NCI-H187 (cell line): ENCODE measurements at places on chromosomes 1 and 21.

- no peak for DNase-seq
Observed at GRCh38 chr1:3594706-3595377, 16.5 kb downstream of the MEGF6 start.

DNA sequence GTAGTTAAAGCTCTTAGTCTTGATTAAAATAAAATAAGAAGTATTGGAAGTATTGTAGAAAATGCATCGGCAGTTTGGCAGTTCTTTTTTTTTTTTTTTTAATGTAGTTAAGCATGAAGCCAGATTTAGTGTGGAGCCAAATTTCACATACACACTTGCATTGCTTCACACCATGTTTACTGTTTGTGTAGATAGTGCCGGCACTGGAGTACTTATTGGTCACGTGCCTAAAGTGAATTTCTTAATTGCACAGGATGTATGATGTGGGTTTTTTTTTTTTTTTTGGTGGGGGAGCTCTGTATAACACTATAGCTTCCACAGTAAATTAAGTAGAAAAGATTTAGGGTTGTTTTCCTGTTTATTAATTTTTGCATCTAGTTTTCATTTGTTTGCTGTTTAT is 21.2 kb upstream of the TMEM61 start:
- no peak for DNase-seq

GRCh38 chr1:183180218-183180617 is 5.8 kb upstream of the LAMC2 start:
- no peak for DNase-seq

DNA sequence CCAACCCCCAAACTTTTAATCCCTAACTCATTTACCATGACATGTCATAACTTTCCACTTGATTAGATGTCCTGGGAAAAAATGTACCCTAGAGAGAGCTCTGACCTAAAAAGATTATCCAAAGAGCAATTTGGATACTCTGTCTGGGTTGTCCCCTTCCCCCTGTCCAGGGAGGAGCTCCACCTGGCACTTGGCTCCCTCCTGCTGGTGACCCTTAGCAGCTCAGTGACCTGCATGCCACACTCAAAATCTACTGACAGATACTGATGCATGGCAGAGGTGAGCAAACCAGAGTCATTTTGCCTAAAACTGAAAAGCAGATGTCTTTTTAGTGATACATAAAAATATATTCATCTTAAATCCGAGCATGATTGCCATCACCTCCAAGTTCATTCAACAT is 442.3 kb upstream of the CHRM3 start:
- no peak for DNase-seq

GRCh38 chr1:91637539-91637994 is 136.9 kb downstream of the CDC7 start:
- no peak for DNase-seq

DNA sequence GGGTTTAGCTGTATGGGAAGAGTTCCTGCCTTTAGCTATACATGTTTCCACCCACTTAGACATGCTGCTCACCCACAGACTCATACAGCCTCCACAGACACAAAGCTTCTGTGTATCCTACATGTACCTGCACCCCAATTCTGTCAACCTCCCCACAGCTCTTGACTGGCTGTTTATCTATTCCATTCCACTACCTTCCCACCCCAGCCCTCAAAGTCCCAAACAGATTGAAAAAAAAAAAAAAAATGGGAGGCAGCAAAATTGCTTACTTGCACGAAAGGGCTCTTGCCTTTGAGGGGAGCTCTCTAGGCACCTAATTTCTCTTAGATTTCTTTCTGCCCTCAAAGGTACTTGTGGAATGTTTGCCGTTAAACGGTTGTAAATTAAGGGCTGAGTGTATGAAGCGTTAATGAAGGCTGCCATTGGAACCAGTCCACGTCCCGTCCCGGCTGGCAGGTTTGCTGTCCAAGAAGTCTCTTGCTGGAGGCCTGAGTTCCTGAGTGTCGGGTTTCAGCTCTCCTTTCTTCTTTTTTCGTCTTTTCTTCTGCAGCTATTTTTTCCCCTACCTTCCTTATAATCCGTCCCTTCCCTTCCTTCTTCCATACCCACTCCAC is 43.6 kb downstream of the PBX1 start:
- DNase-seq = peak; percentile 45

GRCh38 chr1:110060034-110060661 is 10.3 kb downstream of the ALX3 start:
- no peak for DNase-seq

- no peak for DNase-seq
Observed at GRCh38 chr1:218886101-218886871, 287.4 kb upstream of the LYPLAL1 start.

DNA sequence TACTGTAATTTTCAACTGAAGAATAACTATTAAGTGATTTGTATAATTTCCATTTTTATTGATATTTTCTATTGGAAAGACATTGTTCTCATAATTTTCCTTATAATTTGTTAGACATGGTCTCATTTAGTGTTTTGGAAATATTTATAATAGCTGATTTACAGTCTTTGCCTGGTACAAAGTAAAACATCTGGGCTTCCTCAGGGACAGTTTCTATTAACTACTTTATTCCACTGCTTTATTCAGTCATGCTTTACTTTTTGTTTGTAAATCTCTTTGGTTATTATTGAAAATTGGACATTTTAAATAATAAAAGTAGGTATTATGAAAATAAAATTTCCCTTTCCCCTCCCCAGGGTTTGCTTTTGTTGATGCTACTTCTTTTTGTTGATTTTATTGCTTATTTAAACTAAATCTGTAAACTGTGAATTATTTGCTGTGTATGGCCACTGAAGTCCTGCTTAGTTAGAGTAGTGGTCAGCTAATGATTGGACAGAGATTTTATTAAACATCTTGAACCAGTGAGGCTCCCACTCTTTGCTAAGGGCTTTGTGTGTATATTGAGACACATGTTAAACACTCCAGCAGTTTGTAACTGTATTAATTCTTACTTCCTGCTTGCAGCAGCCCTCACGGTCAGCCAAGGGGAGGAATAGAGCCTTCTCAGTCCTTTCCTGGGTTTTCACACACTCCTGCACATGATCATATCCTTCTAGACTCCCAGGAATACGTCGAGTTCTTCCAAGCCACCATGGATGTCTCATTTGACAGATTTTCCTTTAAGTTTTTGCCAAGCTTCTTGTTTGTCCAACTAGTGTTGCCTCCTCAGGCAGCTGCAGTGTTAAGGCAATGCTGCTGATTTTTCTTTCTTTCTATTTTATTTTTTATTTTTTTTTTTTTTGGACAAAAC is 994.6 kb upstream of the PRMT6 start:
- DNase-seq = no peak

DNA sequence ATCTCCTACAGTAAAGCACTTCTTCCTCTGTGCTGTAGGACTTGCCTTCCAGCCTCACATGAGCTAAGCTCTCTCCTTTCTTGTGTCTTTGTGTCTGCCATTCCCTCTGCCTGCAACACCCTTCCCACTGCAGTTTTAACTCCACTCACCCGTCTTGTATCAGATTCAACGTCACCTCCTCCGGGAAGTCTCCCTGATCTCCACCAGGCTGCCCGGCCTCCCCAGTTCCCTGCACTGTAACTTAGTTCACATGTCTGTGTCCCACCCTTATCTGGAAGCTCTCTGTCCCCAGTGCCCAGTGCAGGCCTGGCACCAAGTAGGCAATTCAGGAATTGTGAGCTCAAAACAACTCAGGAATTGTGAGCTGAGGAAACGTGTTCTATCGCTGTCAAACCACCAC is 96.4 kb downstream of the GLIS1 start:
- no peak for DNase-seq

- no peak for DNase-seq
Observed at GRCh38 chr1:32201011-32201855, 838 bp downstream of the CCDC28B start.

DNA sequence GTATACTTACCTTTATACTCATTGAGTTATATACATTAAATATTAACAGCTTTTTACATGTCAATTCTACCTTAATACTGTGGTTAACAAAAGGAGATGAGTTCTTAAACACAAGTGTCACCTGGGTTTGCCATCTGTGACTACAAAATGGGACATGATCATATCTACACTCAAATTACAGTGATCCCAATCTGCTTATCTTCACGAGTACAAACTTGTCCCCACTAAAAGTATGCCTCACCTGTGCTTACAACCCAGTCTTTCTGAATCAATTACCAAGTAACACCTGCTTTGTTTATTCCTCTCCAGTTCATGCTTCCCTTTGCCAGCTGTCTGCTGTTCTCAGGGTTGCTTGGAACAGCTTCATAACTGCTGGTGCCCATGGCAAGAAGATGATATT is 8.8 kb downstream of the CD1E start:
- DNase-seq = no peak

DNA sequence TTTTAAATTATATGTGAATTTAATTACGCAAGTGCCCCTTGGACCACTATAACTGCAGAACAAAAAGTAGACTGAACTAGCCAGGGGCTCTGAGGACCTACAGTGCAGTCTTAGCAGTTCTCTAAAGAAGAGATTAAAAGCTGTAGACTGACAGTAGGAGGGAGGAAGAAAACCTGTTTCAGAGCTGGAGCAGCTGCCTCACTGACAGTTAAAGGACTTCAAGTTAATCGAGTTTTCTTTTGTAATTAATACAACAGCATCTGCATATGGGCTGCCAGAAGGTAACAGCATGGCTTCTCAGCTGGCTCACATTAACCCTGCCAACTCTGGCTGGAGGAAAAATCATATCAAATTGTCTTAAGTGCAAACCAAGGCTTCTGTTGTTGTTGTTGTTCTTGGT is 19.9 kb downstream of the DSTYK start:
- no peak for DNase-seq

DNA sequence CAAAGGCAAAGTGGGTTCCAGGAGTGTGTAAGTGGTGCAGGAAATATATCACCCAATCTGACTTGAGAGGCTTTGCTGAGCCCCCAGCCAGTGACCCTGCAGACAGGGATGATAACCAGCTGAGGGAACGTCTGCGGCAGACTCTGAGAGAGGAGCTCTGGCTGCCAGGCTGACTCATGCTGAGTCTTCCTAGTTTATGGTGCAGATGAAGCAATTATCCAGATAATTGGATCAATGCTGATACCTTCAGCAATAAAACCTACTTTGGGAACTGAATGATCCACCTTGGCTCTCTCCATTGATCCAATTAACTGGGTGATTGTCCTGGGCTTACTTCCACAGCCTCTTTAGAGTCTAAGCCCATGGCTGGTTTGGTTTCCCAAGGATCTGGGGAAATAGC is 7.3 kb downstream of the C8B start:
- no peak for DNase-seq

DNA sequence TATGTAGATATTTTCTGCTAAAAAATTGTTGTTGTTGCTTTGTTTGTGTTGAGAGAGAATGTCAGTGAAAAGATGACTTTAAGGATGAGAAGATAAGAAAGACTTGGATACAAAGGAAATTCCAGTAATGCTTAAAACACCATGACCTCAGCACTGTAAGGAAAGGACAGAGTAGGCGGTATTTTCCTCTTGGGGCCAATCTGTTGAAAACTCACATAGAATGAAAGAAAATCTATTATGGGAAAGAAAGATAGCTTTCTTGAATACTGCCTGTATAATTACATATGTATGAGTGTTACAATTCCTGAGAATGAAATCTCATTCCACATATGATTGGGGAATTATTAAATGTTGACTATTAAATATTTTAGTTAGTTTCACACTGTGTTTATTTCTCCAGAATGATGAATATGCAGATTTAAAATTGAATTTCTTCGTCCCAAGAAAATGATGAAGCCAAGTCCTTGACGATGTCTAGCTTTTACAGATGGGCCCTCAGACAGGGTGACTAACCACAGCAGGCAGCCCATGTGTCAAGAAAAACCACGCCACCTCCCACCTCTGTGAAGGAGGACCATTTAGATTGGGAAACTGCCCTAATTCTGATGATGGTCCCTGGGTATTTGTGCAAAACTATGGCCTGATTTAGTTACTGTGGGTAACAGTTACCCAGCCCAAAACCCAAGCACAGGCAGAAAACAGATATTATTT is 49.7 kb upstream of the LMO4 start:
- DNase-seq = no peak

- no peak for DNase-seq
Observed at GRCh38 chr1:12015001-12015491, 4.3 kb upstream of the MIIP start.

- no peak for DNase-seq
Observed at GRCh38 chr1:181086926-181087325, 1.6 kb upstream of the IER5 start.
